Right cardiac atrium (tissue), 5 donors: ENCODE measurements at places on chromosomes 7 and 10. TPM values are rescaled to one million over a fixed set of nuclear protein-coding genes. Genes with fewer than 3 reads are reported as not detected.

DNA sequence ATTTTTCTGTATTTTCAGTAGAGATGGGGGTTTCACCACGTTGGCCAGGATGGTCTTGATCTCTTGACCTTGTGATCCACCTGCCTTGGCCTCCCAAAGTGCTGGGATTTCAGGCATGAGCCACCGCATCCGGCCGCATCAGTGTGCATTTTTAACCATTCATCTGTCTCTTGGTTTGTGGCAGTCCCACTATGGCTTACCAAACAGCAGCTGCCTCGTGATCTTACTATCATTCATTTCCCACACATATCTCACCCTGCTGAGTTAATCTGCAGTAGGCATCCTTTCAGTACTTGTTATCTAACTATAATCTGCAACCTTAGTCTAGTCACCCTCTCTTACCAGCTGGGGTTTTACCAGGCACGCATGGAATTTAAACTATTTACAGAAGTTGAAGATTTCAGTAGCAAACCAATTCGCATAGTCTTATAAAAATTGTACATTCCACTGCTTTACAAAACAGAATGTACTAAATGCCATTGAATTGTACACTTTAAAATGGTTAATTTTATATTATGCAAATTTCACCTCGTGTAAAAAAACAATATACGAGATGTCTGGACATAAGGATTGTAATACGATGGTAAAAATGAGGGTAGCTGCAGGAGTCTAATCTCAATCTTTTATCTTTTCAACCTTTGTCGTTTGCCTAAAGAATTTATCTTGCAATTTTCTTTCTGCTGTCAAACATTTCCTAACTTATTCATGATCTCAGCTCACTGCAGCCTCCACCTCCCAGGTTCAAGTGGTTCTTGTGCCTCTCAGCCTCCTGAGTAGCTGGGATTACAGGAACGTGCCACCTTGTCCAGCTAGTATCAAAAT lies 4.6 kb upstream of the TBC1D12 start:
- DNase-seq, result no peak

GRCh38 chr10:103241262-103242011 lies 4.2 kb upstream of the RPEL1 start:
- no peak for DNase-seq

DNA sequence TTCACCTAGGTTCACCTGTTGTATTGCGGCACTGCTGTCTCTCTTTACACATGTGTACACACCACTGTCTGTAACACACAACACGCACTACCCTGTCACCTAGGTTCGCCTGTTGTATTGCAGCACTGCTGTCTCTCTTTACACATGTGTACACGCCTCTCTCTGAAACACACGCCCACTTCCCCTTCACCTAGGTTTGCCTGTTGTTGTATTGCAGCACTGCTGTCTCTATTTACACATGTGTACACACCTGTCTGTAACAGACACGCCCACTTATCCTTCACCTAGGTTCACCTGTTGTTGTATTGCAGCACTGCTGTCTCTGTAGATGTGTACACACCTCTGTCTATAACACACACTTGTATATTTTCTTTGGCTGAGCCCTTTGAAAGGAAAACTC lies 51.5 kb downstream of the WDR37 start:
- no peak for DNase-seq

Gene CALY
- not detected for total RNA-seq

Gene NUB1
- total RNA-seq, result 42.4 TPM

Gene GIMAP2
- 8.3 TPM for total RNA-seq

Gene MAT1A
- total RNA-seq, result not detected

Gene ADGRA1
- 0.14 TPM for total RNA-seq

Gene GDF2
- total RNA-seq, result 0.20 TPM
